ENCODE measurements at places on chromosomes 5 and 9.

- H3K4me1 ChIP-seq = peaks cover 2% of the 10 kb centered on the region
- no peak overlapping the region for H3K27ac ChIP-seq
- H3K4me3 ChIP-seq = no peak overlapping the region
These were observed 61.7 kb downstream of the FRMD3 start for GRCh38 chr9:83476513-83476912.

DNA sequence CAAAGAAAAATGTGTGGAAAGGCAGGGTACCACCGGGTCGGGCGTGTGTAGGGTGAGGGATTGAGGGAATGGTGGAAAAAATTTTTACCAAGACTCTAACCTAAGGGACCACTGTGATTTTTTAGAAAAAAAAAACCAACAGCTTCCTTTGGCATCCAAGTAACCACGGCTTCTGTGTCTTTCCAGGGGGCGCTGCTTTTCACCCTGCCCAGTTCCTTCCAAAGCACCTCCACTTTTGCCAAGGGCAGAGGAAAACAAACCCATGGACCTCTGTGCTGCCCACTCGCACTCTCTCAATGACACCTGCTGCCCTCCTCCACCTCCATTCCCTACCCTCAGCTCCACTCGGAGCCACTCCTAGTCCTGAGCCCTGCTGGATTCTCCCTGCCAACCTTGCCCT lies 381.0 kb downstream of the ENC1 start:
- no peak overlapping the region for H3K27ac ChIP-seq
- no peaks in the 10 kb centered on the region for H3K36me3 ChIP-seq
- DNase-seq = no peak
- no peak overlapping the region for H3K4me3 ChIP-seq

- H3K27ac ChIP-seq = peak overlapping the region; percentile 49
- peaks cover 29% of the 10 kb centered on the region for H3K36me3 ChIP-seq
- H3K27me3 ChIP-seq = no peaks in the 10 kb centered on the region
These were observed 40.6 kb upstream of the ITGA2 start for GRCh38 chr5:52948418-52949076.

DNA sequence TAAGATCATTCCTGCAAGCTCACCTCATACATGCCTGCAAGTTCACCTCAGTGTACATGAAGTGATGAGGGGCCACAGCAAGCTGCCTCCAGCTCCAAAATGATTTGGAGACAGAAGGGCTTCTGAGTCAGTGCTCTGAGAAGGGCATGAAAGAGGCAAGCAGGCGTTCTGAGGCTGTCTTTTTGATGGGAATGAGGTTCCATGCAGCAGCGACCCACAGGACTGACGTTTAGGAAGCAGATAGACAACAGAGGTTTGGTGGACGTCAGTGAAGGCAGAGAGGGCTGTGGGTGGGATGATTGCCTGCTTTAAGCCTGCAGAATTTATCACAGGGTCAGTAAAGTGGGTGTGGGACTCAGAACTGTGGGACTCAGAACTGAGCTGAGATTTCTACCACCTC lies 8.9 kb upstream of the SMIM32 start:
- no peak overlapping the region for H3K27ac ChIP-seq
- H3K4me1 ChIP-seq = no peaks in the 10 kb centered on the region
- no peaks in the 10 kb centered on the region for H3K27me3 ChIP-seq
- no peak overlapping the region for H3K4me3 ChIP-seq

- H3K36me3 ChIP-seq = no peaks in the 10 kb centered on the region
- no peak overlapping the region for H3K4me3 ChIP-seq
- H3K4me1 ChIP-seq = peaks cover 13% of the 10 kb centered on the region
- H3K27me3 ChIP-seq = no peaks in the 10 kb centered on the region
- H3K27ac ChIP-seq = no peak overlapping the region
These were observed 268.6 kb downstream of the FER start for GRCh38 chr5:109016300-109016699.
